ENCODE measurements at places on chromosomes 3 and 15. TPM values are rescaled to one million over a fixed set of nuclear protein-coding genes. Genes with fewer than 3 reads are reported as not detected.

The FBXO40 gene
- total RNA-seq, result not detected

The CDHR4 gene
- not detected for total RNA-seq

The NRG4 gene
- total RNA-seq, result not detected

The CCDC54 gene
- not detected for total RNA-seq

The RAB43 gene
- 11.9 TPM for total RNA-seq

The ASB14 gene
- not detected for total RNA-seq

The RLBP1 gene
- total RNA-seq, result not detected

The ITPKA gene
- 28.9 TPM for total RNA-seq

The MESP1 gene
- 6.6 TPM for total RNA-seq

The RTP4 gene
- total RNA-seq, result 12.4 TPM

DNA sequence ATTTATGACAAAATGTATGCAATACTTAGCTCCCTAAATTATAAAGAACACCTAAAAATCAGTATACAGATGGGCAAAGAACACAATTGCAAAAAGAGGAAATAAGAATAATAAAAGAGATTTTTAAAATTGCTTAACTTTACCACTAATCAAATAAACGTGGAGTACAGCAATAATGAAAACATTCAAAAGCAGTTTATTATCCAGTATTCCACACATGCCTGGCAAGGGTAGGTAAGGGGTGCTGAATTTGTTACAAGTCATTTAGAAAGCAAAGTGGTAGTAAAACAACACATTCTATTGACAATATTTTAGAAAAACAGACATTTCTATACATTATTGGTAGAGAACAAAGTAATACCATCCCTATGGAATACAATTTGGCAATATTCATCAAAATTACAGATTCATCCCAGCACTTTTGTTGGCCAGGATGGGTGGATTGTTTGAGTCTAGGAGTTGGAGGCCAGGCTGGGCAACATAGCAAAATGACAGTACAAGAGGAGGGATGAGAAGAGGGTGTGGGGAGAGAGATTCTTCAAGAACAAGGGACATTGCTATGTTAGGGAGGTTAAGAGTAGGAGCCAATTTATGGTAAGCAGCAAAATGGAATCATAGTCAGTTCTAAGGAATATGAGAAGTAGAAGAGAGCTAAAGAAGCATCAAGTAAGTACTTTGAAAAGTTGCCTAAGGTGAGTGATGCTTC lies 3.7 kb upstream of the ACKR4 start:
- no peak for DNase-seq

DNA sequence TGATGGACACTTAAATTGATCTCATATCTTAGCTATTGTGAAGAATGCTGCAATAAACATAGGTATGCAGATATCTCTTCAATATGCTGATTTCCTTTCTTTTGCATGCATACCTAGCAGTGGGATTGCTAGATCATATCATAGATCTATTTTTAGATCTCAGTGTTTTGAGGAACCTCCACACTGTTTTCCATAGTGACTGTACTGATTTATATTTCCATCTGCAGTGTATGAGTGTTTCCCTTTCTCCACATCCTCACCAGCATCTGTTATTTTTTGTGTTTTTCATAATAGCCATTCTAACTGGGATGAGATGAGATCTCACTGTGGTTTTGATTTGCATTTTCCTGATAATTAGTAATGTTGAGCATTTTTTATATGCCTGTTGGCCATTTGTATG lies 17.1 kb upstream of the RASA2 start:
- no peak for DNase-seq

GRCh38 chr3:22714749-22715148 lies 488.4 kb upstream of the UBE2E2 start:
- no peak for DNase-seq

DNA sequence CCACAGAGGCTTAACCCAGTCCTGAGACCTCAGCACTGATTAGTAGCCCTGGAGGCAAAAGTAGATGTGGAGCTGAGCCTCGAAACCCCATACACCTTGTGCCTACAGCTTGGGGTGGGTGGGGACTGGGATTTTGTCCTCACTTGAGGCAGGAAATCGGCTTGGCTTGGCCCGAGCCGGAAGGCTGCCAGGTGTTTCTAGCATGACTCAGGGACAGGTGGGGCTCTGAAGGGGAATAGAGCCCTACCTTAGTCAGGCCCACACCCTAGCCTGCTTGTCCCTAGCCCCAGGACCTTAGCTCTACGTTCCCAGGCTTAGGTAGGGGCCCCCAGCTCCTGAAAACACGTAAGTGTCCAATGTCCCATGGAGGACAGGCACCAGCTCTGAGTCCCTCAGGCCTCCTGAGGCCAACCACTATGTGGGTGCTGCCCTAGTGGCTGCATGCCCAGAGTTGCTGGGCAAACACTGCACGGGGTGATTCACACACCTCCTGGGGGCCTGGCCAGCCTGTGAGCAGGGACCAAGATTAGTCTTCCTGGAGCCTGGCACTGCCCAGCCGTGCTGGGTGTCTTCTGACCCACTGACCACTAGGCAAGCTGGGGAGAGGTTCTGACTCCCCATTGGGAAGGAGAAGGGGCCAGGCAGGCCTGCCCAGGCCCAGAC lies 3.1 kb downstream of the MST1R start:
- peak; percentile 89 for DNase-seq

DNA sequence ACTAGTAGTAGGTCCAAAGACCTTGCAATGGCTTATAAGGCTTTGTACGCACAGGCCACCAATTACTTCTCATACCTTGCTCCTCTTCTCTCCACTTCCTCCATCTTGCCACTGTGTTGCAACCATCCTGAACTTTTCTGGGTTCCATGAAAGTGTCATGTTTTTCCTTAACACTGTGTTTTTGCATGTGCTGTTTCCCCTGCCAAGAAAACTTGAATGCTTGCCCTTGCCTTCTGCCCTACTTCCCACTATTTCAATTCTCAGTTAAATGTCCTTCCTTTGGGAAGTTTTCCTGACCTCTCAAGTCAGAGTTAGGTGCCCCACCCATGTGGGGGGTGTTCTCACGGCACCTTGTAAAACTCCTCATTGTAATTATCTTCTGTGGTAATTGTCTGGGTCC lies 182.8 kb downstream of the THRB start:
- DNase-seq, result no peak

GRCh38 chr3:145857956-145858355 lies 303.0 kb downstream of the PLOD2 start:
- DNase-seq, result no peak

DNA sequence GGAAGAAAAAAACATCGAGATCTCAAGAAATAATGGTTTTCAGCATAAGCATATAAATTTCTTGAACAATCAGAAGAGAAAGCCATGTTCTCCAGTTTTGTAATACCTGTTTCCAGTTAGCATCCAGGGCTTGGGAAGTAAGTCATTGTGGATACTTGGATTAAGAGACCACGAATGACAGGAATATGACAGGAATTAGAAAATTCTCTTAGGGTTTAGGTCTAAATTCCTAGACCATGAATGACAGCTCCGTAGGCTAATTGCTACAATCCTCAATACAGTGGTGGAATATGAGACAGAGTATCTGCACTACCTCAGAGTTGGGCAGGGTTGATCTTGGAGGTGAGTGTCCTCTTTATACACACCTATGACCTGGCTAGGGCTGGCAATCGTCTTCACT lies 517.5 kb downstream of the NTRK3 start:
- no peak for DNase-seq

- DNase-seq, result no peak
Observed at GRCh38 chr3:187593451-187593850, 76.7 kb downstream of the SST start.

DNA sequence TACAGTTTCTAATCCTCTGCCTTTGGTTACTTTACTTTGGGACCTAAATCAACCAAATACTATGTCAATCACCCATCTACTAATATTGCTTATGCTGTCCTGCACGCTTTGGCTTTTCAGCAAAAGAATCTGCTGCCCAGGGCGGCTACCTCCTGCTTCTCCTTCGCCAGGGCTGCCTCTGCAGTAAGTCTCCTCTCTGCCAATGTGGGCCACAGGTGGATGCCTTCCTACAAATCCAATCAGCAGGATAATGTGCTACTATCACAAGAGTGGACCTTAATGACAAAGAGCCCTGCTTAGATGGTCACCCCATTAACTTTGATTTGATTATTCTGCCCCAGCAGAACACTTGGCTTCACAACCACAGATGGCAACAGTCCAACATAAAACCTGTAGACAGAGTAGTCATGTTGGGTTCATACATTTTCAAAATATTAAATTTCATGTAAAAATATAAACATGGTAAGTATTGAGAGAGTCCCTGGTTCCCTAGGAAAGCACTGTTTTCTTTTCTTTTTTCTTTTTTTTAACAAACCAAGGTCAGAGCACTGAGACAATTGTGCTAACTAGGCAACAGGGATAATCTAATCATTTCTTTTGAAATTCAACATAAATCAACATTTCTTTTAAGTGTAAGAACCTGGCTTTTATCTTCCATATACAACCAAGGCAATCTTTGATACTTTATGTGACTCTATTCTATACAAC lies 298.3 kb downstream of the ZBTB20 start:
- DNase-seq, result no peak

DNA sequence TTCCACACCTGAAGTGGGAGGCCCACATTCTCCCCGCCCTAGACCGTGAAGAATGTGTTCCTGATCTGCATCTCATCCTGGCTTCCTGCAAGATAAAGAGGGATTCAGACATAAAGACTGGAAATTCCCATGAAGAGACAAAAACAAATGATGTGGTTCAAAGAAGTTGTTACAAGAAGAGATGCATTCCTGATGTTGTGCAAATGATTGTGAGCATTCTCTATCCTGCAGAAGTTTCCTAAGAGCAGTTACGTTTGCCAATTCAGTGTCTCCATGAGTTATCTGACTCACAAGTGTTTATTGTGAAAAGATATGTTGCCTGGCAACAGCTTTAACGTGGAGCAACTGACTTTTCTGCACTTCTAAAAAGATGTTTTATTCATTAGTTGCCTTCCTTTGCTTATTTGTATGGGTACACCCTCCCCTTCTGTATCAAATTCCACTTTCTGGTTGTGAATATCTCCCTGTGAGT lies 107.8 kb downstream of the ZIC4 start:
- no peak for DNase-seq

DNA sequence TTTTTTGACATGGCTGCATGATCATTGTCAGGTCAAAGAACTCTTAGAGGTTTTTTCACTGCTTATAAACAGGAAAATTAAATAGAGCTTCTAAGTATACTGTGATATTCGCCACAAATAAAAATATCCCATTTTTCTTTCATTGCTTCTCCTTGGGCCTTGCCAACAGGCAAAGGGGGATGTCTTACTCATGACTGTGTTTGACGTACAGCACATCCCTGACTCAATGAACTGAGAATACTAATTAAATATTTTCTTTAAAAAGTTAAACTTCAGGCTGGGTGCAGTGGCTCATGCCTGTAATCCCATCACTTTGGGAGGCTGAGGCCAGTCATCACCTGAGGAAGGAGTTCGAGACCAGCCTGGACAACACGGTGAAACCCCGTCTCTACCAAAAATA lies 41.4 kb upstream of the CCDC80 start:
- DNase-seq, result no peak

DNA sequence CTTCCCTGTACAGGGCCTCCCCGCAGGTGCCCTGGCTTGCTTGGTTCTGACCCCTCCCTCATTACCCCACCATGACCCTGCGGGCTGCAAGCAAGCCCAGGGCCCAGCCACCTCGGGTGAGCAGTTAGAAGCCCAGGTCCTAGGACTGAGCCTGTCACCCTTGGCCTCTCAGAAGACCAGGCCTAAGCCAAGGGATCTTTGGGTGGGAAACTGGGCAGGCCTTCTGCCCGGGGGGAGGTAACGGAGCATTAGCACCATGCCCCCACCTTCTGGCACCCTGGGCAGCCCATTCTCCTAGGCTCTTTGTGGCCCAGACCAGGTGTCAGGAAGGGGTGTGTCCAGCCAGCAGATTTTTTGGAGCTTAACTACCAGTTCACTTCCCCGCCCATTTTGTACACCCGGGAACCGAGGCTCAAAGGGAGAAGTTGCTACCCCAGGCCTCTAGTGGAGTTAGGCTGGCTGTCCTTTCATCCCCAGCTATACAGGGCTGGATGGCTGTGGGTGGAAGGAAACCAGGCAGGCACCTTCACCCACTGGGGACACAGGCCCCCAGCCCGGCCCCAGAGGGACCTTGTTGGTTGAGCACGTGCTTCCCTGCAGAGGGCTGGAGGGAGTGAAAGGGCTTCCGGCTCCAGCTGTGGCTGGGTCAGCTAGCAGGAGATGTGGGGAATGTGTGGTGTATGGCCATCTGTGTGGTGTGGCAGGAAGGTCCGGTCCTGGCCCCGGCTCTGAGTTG lies 1.4 kb downstream of the CSK start:
- DNase-seq, result no peak

- no peak for DNase-seq
Observed at GRCh38 chr3:170799009-170799408, 71.0 kb downstream of the RPL22L1 start.

GRCh38 chr15:84111575-84111974 lies 124.0 kb upstream of the GOLGA6L4 start:
- no peak for DNase-seq

DNA sequence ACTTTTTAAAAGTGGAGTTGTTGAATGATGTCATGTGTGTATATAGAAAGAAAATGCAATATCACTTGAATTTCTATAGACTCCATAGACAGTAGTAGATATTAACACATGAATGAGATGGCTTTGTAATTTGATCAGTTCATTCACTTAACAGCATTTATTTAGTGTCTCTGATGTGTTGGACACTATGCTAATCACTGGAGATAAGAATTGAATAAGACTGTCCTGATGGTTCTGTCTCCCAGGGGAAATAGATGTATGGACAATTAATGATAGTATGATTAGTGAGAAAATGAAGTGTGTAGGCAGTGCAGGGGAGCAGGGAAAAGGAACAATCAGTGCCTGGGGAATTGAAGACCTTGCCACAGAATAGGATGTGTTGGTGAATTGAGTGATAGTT lies 72.9 kb downstream of the RIOX2 start:
- DNase-seq, result no peak

DNA sequence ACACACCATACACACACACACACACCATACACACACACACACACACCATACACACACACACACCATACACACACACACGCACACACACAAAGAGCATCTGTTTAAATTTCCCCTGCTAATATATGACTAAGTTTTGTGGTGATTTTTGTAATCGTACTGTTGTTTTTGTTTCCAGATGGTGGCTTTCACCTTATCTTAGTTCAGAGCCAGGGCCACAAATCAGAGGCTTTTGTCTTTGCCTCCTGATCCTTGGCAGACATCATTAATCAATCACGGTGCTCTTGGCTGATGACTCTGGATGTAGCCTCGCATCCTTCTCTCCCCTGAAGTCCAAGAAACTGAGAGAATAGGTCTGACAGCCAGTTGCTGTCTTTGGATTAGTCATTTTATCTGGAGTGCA lies 52.1 kb downstream of the EDEM1 start:
- DNase-seq, result no peak

GRCh38 chr15:85622221-85622831 lies 172.4 kb downstream of the KLHL25 start:
- DNase-seq, result no peak

GRCh38 chr15:66233487-66234415 lies 19.8 kb downstream of the MEGF11 start:
- DNase-seq, result no peak

GRCh38 chr3:5576277-5577011 lies 388.9 kb downstream of the EDEM1 start:
- no peak for DNase-seq

- DNase-seq, result no peak
Observed at GRCh38 chr15:85690561-85691231, 104.0 kb downstream of the KLHL25 start.

Data from Peyer's patch (tissue), 4 donors.